ENCODE measurements at places on chromosomes 5 and 9. TPM values are rescaled to one million over a fixed set of nuclear protein-coding genes. Genes with fewer than 3 reads are reported as not detected.

DNA sequence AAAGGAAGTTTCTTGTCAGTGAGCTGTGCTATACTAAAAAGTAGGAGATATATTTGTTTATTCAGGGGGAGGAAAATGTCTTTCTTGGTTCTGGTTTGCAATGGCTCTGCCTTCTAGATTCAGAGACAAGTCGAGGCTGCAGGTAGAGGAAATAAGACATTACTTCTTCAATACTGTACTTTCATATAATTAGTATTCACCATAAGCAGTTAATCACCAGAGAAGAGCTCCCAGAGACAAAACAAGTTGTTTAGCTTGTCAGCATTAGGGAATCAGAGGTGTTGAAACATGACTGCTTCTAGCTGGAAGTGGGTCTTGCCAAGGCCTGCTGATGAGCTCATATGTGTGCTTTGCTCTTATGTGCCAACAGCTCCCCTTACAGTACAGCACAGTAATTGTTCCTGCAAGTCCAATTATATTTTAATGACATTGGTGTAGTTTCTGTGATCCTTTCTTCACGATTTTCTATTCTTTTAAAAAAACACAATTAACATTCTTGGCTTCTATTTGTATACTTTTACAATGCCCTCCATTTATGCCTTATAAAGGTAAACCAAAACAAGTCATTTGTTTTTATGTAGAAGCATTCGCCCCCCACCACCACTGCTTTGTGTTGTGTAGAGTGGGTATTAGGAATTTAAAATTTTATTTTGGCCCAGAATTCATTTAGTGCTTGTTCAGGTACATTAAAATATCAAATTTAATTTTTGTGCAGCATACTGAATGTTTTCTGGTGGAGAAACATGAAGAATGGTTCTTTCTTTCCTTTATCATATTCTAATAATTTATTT is 112.2 kb downstream of the RPS23 start:
- peaks cover 7% of the 10 kb centered on the region for H3K4me1 ChIP-seq
- DNase-seq, result peak; percentile 9
- no peak overlapping the region for H3K27ac ChIP-seq
- H3K27me3 ChIP-seq, result no peaks in the 10 kb centered on the region

GRCh38 chr5:142901476-142902185 is 131.5 kb downstream of the ARHGAP26 start:
- no peaks in the 10 kb centered on the region for H3K27me3 ChIP-seq
- no peak overlapping the region for H3K27ac ChIP-seq
- DNase-seq, result no peak
- peaks cover 3% of the 10 kb centered on the region for H3K4me1 ChIP-seq
- H3K36me3 ChIP-seq, result peaks cover 7% of the 10 kb centered on the region

GRCh38 chr9:18717759-18718158 is 243.8 kb downstream of the ADAMTSL1 start:
- no peaks in the 10 kb centered on the region for H3K4me1 ChIP-seq
- no peaks in the 10 kb centered on the region for H3K27me3 ChIP-seq
- no peak overlapping the region for H3K27ac ChIP-seq
- no peaks in the 10 kb centered on the region for H3K36me3 ChIP-seq

- no peaks in the 10 kb centered on the region for H3K4me1 ChIP-seq
- H3K36me3 ChIP-seq, result no peaks in the 10 kb centered on the region
- DNase-seq, result no peak
- peaks cover 8% of the 10 kb centered on the region for H3K27me3 ChIP-seq
- H3K27ac ChIP-seq, result no peak overlapping the region
These were observed 592.1 kb downstream of the TLE4 start for GRCh38 chr9:80163889-80164288.

DNA sequence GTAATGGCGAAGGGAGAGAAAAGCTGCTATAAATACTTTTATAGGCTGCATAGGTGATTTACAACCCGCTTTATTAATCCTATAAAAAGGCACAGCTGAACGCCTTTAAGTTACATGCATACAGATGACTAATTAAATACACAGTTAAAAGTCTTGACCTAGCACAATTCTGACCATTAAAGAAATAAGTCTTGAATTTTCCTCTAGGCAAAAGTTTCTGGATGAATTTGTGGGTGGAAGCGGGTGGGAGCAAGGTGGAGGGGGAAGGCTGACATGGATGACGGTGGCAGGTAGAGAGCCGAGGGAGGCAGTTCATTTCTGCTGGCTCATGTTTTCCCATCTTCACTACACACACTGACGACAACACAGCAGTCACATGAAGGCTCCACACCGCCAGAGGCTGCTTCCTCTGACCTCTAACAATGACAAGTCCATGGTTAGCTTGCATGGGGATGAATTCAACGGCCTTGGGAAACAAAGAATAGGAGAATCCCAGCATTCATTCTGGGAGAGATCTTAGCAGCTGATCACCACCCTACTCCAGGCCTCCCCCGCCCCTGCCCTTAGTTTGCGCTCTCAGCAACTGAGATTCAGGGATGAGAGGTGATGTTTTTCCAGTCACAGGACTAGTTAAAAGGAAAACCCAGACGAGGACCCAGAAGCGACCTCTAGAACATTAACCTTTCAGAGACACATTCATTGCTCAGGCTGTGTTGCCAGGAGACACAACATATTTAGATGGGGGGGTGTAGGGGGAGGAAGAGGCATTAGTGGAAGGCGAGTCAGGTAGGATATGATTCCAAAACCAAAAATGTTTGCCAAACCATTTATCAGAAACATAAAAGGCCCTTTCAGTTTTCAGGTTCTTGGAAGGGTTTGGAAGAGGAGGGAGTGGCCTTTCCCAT is 329.3 kb downstream of the PIK3R1 start:
- H3K27ac ChIP-seq, result no peak overlapping the region
- no peaks in the 10 kb centered on the region for H3K36me3 ChIP-seq
- DNase-seq, result no peak
- H3K4me3 ChIP-seq, result no peak overlapping the region

GRCh38 chr9:7828334-7828733 is 28.8 kb upstream of the DMAC1 start:
- no peaks in the 10 kb centered on the region for H3K27me3 ChIP-seq
- no peak for DNase-seq
- H3K36me3 ChIP-seq, result no peaks in the 10 kb centered on the region
- H3K4me1 ChIP-seq, result no peaks in the 10 kb centered on the region

GRCh38 chr5:72621576-72621975 is 114.4 kb upstream of the ZNF366 start:
- H3K4me1 ChIP-seq, result no peaks in the 10 kb centered on the region
- peaks cover 19% of the 10 kb centered on the region for H3K27me3 ChIP-seq
- DNase-seq, result no peak
- H3K27ac ChIP-seq, result no peak overlapping the region
- H3K4me3 ChIP-seq, result no peak overlapping the region

DNA sequence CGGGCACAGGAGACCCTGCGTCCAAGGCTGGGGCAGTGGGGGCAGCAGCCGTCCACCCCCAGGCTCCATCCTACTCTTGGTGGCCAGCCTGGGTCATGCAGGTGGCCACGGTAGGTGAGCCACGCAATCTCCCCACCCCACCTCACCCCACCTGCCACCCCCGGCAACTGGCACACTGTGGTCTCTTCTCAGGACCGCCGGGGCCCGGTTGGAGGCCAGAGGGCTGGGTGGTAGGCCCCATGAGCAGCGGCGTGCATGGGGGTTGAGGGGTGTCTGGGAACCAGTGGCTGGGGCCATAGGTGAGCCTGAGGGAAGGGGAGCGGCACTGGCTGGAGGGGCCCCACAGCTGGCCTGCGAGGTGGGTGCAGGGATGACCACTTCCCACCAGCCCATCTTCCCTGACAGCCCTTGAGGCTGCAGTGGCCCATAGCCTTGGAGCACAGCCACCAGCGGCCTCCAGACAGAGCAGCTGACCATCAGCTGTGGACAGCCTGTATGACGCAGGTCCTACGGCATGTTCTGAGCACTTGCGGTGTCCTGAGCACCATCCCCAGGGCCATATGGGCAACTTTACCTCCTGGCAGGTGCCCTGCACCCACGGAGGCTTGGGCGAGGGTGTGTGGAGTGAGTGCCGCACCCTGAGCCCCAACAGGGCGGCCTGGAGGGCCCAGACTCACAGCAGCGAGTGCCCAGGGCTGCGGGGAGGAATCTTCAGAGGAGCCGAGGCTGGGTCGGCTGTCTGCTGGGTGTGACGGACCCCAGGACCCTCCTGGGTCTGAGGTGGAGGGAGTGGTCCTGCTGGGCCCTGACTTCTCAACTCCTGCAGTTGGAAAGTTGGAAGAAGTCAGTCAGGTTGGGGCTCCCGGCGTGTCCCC is 47.4 kb downstream of the KCNT1 start:
- no peaks in the 10 kb centered on the region for H3K27me3 ChIP-seq
- no peak overlapping the region for H3K4me3 ChIP-seq
- H3K27ac ChIP-seq, result no peak overlapping the region
- no peak for DNase-seq

GRCh38 chr5:68154119-68154857 is 61.3 kb upstream of the PIK3R1 start:
- no peaks in the 10 kb centered on the region for H3K27me3 ChIP-seq
- H3K36me3 ChIP-seq, result no peaks in the 10 kb centered on the region
- no peak for DNase-seq
- H3K4me3 ChIP-seq, result no peak overlapping the region

DNA sequence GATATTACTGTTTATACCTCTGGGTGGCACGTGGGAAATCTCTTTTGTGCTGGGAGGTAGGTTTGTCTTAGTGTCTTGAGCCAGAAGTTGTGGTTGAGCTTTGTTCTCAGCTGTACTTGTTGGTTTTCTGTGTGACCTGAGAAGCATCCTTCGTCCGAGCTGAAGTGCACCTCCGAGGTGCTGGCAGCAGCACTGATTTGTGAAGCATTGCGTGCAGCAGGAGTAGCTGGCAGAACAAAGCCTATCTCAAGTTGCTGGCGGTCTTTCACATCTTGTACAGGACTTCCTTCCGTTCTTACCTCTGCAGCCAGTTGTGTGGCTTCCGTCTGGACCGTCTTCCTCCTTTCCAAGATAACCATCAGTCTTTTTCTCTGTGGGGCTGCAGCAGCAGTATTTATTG is 4.3 kb downstream of the PRRC2B start:
- peak; percentile 40 for DNase-seq
- H3K27ac ChIP-seq, result peak overlapping the region; percentile 74
- H3K4me3 ChIP-seq, result peak overlapping the region; percentile 88
- no peaks in the 10 kb centered on the region for H3K27me3 ChIP-seq
- peaks cover 72% of the 10 kb centered on the region for H3K4me1 ChIP-seq

DNA sequence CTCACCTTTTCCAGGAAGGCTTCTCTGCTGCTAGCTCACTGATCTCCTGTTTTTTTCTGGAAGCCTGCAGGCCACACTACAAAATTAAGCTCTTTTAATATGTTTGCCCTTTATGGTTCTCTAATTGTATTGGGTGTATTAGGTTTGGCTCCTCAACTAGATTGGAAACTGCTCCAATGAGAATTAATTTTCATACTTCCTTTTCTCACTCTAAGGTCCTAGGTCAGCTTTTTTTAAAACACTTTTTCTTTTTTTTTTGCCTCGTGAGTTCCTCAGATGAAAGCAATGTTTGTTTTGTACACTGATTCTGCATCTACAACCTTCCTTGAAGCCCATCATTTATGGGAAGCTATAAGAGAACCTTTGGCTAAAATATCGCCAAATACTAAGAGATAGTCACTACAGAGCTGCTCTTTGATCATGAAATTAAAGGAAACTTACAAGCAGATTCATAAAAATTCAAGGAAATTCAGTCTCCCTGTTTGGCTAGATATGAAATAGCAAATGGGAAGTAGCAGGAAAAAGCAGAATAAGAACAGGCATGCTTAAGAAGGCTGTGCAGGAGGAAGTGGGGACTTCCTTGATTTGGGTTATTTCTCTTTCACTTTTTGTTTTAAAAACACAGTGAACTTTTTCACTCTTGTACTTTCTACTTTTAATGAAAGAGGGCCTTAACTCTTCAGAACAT is 55.2 kb upstream of the FYB1 start:
- DNase-seq, result no peak
- peak overlapping the region; percentile 97 for H3K27ac ChIP-seq
- no peaks in the 10 kb centered on the region for H3K27me3 ChIP-seq
- peak overlapping the region; percentile 76 for H3K4me3 ChIP-seq

GRCh38 chr5:181043285-181044092 is 3.4 kb downstream of the BTNL9 start:
- H3K27me3 ChIP-seq, result peaks cover 41% of the 10 kb centered on the region
- H3K27ac ChIP-seq, result no peak overlapping the region
- H3K4me1 ChIP-seq, result no peaks in the 10 kb centered on the region
- no peaks in the 10 kb centered on the region for H3K36me3 ChIP-seq

DNA sequence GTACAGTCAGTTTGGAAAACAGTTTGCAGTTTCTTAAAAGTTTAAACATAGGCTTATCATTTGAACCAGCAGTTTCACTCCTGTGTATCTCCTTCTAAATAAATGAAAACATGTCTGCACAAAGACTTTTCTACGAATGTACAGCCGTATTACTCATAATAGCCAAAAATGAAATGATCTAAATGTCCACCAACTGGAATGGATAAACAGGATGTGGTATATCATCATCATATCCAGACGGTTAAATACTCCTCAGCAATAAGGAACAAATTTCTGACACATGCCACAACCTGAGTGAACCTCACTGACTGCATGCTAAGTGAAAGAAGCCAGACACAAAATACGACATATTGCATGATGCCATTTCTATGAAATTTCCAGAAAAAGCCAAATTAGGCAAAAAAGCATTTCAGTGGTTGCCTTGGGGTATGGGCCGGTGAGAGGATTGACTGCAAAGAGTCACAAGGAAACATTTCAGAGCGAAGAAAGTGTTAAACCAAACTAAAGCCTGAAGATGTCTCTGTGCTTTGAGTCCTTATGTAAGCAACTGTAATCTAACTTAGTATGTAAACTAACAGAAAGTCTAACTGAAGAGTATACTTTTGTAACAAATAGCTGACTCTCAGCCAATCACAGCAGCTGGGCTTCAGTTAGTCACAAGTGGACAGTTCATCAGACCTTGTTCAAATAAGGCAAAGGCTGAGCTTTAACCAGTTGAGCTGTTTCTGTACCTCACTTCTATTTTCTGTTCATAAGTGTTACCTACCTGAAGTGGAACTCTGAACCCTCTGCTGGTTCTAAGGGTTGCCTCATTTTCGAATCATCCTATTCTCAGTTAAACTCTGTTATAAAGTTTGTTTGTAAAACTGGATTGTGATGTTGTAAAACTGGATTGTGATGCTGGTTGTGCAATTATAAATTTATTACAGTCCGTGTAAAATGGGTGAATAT is 65.2 kb downstream of the TRIO start:
- no peaks in the 10 kb centered on the region for H3K36me3 ChIP-seq
- no peak overlapping the region for H3K4me3 ChIP-seq
- DNase-seq, result no peak
- H3K27me3 ChIP-seq, result peaks cover 23% of the 10 kb centered on the region
- no peak overlapping the region for H3K27ac ChIP-seq
- peaks cover 13% of the 10 kb centered on the region for H3K4me1 ChIP-seq

The CCL28 gene
- total RNA-seq, result 13.4 TPM

The TXN gene
- total RNA-seq, result 321 TPM

The STARD4 gene
- total RNA-seq, result 71.6 TPM

The HOMER1 gene
- 12.8 TPM for total RNA-seq

The PMPCA gene
- total RNA-seq, result 124 TPM

The ELP1 gene
- total RNA-seq, result 32.3 TPM

The FAM163B gene
- total RNA-seq, result not detected
